ENCODE measurements at places on chromosomes 1 and 21.
A peak's percentile ranks its signal among the peaks of the same experiment; 100 is the strongest.

DNA sequence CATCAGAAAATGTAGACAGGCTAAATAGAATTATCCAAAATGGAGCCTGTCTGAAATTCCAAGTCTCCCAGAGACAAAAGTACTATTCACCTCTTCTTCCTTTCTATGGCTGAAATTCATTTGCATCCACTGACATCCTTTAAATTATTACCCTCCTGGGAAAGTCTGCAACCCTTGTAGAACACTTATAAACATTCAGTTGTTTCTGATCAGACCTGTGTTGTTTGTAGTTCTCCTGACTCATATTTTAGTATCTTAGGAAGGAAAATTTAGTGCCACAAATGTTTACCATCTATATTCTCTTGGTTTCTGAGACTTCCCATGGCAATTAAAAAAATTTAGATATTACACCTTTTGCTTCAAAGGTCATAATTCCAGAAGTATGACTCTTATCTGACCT, 69.6 kb upstream of the C1orf105 start:
- DNase-seq, result no peak

DNA sequence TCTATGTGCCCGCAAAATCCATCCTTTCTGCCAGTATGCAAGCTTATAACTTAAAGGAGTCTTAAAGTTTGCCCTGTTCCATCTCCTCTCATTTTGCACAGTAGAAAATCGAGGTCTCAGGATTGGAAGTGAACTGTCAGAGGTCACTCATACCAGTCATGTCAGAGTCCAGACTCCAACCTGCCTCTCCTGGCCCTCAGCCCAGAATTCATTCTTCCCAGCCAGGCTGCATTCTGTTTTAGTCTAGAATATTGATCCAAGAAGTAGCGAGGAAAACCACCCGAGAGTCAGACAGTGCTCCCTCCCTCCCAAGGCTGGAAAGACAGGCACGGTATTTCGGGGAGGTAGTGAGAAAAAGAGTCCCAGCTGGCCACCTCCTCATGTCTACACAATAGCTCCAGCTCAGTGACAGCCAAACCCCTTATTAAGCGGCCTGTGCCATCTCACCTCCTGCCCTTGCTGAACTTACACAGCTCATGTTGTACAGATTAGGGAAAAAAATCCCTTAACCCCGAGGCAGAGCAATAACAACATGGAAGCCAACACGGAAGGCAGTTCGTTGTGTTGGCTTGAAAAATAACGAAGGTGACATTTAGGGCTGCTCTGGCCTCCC, 89.4 kb downstream of the OMA1 start:
- DNase-seq, result no peak

DNA sequence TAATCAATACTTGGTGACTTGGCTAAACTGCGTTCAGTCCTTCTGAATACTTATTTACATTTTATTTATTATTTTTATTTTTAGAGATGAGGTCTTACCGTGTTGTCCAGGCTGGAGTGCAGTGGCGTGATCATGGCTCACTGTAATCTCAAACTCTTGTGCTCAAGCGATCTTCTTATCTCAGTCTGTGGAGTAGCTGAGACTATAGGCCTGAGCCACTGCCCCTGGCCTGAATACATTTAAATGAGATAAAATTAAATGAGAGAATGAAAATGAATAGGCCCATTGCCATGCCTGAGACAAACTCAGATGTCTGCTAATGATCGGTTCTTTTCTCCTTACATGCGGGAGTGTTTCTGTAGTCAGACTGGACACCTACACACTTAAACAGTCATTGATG, 86.0 kb downstream of the GALNT2 start:
- no peak for DNase-seq

- DNase-seq, result no peak
Measured at GRCh38 chr1:32703479-32704291, 1.1 kb upstream of the SYNC start.

DNA sequence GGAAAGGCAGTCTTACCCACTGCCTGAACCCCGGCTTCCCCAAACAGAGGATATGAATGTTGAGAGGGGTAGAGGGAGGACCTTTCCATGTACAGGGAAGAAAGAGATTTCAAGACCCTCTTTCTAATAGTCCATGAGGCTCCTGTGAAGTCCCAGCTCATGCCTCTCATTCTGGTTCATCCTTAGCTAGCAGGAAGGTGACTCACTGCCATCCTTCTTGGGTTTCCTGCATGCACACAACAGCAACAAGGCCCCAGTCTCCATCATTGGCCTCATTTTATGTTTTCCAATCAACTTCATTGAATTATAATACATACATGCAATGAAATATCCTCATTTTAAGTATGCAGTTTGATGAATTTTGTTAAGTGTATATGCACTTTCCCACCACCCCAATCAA, 46.2 kb downstream of the SYT2 start:
- peak; percentile 18 for DNase-seq

GRCh38 chr1:239025997-239026694, 360.2 kb upstream of the CHRM3 start:
- DNase-seq, result no peak

DNA sequence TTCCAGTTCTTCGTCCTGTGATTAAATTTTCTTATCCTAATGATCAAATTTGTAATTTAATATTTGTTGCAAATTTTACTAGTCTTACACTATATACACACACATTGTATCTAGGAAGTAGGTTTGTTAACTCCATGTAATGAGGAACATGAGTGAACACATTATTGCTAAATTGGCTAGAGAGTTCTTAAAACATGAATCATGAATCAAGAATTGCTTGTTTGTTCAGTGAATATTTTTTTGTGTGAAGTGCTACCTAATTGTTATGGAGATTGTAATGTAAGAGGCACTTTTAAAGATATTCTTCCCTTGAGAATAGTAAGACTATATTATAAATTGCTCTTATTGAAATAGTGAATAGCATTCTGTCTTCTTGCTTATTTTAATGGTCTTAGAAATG, 4.6 kb downstream of the GPSM2 start:
- DNase-seq, result peak; percentile 63

- DNase-seq, result peak; percentile 79
Measured at GRCh38 chr1:109618661-109619575, 498 bp downstream of the GNAT2 start.

DNA sequence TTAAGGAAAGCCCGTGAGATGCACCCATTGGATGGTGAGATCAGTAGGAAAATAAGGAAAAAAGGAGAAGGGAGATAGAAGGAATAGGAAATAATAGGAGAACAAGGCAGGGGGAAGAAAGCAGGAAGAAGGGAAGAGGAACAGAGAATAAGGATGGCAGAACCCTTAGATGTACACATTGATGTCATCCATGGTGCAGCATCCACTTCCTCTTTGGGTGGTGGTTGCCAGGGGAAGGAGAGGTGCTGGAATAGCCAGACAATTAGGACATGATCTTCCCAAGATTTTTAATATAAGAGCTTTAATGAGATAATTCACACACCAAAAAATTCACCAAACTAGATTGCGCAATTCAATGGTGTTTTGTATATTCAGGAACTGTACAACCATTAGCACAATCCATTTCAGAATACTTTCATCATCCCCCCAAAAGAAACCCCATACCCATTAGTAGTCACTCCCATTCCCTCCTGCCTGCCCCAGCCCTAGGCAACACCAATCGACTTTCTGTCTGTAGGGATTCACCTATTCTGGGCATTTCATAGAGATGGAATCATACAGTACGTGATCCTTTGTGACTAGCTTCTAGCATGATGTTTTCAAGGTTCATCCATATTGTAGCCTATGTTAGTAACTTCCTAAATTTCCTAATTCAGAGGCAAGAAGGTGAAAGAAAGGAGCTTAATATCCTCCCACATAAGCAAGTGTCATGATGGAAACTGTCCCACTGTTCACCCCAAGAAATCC, 121.4 kb downstream of the PLXNA2 start:
- DNase-seq, result peak; percentile 62

- DNase-seq, result no peak
Measured at GRCh38 chr1:220338759-220339158, 66.5 kb upstream of the RAB3GAP2 start.

DNA sequence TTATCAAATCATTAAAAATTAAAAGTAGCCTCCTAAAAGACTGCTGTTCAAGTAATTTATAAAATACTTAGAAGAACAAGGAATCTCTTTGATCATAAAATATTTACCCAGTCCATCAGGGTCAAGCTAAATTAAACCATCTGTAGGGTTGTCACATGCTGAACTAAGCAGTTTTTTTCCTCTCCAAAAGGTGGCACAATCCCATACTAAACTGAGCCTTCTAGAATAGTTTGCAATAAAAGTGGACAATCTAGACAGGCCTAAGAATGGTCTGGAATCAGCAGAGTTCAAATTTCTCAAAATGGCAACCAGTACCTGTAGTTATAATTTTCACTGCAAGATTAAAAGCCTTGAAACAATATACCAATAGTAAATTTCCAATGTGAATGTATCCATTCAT, 194.8 kb downstream of the EIF4G3 start:
- no peak for DNase-seq

DNA sequence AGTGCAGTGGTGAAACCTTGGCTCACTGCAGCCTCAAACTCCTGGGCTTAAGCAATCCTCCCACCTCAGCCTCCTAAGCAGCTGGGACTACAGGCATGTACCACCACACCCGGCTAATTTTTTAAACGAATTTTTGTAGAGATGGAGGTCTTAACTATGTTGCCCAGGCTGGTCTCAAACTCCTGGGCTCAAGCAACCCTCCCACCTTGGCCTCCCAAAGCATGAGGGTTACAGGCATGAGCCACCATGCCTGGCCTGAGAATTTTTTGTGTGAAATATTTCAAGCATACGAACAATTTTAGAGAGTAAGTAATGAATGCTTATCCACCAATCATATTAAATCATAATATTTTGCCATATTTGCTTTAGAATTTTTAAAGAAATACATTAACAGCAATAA, 51.6 kb downstream of the MROH9 start:
- no peak for DNase-seq

GRCh38 chr1:113042285-113043143, 30.5 kb upstream of the LRIG2 start:
- DNase-seq, result peak; percentile 96

- DNase-seq, result peak; percentile 75
Measured at GRCh38 chr1:169041366-169041765, 65.1 kb upstream of the ATP1B1 start.

DNA sequence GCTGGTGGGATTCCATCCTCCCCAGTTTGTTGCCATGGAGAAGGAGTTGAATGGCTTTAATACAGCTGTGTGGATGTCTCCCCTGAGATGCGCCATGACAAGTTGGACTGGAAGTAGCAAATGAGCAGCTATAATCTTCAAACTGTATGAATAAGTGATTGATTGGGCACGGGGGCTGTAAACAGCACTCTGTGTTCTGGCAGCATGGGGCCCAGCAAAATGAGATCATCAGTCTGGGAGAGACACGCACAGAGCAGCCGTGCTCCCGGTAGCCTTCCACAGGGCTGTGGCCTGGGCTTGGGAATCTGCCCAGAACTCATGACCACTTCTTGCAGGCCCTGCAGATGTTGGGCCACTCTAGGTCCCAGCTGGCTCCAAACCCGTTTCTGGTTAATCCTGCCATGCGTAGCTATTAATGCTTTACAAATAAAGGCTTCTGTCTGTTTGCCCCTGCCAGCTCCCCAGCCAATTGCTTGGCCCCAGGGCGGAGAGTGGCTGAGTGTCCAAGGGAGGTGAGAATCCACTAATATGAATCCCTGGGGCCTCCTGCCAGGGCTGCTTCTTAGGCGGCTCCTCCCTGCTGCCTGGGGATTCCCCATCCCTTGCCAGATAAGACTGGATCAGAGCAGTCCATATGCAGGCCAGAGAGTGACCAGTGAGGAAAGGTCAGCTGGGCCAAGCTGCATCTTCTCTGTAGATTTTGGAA, 642.9 kb downstream of the AJAP1 start:
- DNase-seq, result no peak

- DNase-seq, result no peak
Measured at GRCh38 chr1:167672831-167673230, 42.8 kb downstream of the RCSD1 start.

DNA sequence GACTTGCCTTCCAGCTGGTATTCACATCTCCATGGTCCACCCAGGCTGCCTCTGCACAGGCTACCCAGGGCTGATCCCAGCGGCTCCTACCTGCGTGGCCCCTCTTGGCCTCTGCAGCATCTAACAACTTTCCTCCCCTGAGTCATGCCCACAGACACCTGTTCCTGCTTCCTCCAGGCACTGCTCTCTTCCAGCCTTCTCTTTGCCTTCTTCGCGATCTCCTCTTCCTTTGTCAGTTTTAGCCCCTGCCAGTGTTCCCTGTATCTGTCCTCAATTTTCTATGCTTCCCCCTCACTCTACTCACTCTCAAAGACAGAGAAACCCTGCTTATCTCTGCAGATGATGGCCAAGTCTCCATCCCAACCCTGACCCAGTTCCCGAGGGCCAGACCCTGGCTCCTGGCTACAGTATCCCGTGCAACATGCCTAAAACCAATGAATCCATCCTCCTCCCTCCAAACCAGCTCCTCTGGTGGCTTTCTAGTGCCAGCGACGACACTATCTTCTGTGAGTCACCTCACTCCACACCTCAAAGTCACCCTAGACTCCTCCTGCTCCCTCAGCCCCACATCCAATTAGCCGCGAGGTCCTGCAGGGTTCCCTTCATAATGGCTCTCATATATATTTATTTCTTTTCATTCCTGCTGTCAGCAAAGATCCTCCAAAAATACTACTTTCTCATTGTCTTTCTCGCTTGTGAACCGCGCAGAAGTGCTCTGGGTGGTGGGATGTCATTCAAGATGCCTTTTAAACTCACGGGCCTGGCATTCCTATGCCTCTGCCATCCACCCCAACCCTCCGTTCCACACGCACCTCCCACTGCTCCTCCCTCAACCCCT, 259.2 kb downstream of the TOMM20 start:
- no peak for DNase-seq

DNA sequence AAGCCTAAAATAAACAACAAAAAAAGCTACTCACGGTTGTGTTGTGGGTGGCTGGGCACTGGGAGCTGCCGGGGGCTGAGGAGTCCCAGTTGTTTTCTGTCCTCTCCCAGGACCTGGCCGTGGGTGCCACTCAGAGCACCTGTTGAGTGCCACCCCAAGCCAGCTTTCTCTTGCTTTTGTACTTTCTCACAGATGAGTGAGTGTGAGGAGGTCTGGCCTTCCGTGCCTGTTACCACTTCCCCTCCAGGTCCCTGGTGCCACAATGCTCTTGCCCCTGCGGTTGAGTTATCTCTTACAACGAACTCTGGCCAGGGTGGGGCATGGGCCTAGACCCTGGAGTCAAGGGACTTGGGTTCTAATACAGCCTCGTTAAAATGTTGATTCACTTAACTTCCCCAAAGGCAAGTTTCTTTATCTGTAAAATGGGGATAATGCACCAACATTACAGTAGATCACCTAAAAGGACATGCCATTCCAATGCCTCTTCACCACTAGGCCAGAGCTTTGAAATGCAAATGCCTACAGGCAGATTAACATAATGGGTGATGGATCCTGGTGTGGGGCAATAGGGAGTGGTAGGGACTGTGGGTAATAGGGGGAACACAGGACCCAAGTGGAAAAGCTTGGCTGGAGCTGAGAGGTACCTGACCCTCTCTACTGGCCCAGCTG, at the start of gene CNR2:
TSS of gene CNR2 (minus strand) at position 151 of the 669 bp plus-strand sequence. CDS start 37,745 bp downstream, outside the sequence.
- DNase-seq, result no peak

- DNase-seq, result no peak
Measured at GRCh38 chr21:14763695-14764064, 217.6 kb upstream of the SAMSN1 start.

GRCh38 chr1:67313934-67314671, 6.4 kb downstream of the IL12RB2 start:
- no peak for DNase-seq

Measured in suppressor macrophage treated with lipopolysaccharide for 1 hour (primary cell).